ENCODE measurements at places on chromosomes 3 and 15. TPM values are rescaled to one million over a fixed set of nuclear protein-coding genes. Genes with fewer than 3 reads are reported as not detected.

DNA sequence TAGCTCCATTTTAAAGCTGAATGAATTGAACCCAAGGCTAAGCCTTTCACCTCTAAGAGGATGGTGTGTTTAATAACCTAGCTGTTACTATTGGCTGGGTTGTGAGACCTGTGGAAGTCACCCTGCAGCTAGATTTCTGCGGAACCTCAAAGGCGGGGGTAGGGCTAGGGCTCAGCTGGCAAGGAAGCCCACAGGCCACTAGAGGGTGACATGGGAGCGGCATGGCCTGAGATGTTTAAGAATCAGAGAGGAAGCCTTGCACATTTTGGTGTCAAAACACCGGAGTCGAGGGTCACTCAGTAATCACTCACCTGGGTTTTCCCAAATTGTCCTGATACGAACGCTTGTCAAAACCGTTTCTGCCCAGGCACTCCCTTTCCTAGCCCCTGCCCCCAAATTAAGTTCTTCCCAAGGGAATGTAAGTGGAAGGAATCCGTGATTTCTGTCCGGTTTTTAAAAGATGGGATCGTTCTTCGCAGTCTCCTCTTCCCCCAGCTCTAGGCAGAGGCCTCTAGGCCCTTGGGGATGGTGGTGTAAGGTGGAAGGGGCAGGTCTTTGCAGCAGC lies 3.8 kb upstream of the ACAD9 start:
- no peaks in the 10 kb centered on the region for H3K36me3 ChIP-seq
- no peak overlapping the region for H3K27ac ChIP-seq
- no peak overlapping the region for H3K4me3 ChIP-seq

Gene SLC51A
- not detected for total RNA-seq

Gene CPEB1
- total RNA-seq, result 0.04 TPM

Gene BFSP2
- 0.41 TPM for total RNA-seq

DNA sequence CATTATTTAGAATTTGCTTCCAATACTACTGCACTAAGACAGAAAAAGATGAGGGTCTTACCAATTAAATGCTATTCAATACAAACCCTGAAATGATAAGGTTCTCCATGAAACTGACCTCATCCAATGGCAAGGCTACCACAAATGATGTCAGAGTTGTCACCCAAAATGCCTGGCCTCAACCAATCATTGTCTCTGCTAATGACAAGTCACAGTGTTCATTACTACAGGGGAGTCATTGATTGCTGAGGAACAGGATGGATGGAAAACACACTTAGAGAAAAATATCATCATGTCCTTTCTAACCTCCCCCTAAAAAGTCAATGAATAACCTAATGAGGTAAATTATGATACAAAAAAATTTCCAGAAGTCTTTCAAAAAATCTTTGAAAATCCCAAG lies 91.0 kb downstream of the FOXP1 start:
- no peak for DNase-seq
- H3K36me3 ChIP-seq, result no peaks in the 10 kb centered on the region
- H3K4me1 ChIP-seq, result no peaks in the 10 kb centered on the region
- H3K27ac ChIP-seq, result no peak overlapping the region

DNA sequence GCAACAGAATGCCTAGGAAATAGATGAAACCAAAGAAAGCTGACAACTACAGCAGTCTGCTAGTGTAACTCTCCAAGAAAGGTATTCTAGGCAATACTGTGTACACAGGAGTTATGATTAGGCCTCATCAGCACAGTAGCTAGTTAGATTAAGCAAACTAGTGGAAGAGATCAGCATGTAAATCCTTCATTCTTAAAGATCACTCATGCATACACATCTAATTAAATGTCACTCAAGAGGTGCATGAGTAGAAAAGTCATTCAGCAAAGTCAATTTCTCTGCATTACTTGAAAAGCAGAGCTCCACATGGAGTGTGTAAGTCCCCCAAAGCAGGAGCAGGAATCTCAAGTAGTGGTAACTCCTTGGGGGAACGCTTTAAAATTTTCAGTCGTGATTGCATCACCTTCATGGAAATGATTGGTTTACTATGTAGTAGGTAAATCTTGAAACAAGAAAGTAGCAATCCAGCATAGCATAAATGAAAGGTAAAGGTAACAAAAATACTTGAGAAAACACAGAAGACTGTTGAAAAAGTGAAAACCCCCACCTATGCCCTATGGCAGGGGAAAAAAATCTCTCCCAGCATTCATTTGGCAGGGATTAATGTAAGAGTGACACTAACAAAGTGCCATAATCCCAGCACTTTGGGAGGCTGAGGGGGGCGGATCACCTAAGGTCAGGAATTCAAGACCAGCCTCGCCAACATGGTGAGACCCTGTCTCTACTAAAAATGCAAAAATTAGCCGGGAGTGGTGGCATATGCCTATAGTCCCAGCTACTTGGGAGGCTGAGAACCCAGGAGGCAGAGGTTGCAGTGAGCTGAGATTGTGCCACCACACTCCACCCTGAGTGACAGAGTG lies 29.4 kb upstream of the PPIB start:
- no peaks in the 10 kb centered on the region for H3K4me1 ChIP-seq
- no peak for DNase-seq
- H3K4me3 ChIP-seq, result no peak overlapping the region
- peaks cover 14% of the 10 kb centered on the region for H3K36me3 ChIP-seq
- H3K27me3 ChIP-seq, result no peaks in the 10 kb centered on the region
- no peak overlapping the region for H3K27ac ChIP-seq

DNA sequence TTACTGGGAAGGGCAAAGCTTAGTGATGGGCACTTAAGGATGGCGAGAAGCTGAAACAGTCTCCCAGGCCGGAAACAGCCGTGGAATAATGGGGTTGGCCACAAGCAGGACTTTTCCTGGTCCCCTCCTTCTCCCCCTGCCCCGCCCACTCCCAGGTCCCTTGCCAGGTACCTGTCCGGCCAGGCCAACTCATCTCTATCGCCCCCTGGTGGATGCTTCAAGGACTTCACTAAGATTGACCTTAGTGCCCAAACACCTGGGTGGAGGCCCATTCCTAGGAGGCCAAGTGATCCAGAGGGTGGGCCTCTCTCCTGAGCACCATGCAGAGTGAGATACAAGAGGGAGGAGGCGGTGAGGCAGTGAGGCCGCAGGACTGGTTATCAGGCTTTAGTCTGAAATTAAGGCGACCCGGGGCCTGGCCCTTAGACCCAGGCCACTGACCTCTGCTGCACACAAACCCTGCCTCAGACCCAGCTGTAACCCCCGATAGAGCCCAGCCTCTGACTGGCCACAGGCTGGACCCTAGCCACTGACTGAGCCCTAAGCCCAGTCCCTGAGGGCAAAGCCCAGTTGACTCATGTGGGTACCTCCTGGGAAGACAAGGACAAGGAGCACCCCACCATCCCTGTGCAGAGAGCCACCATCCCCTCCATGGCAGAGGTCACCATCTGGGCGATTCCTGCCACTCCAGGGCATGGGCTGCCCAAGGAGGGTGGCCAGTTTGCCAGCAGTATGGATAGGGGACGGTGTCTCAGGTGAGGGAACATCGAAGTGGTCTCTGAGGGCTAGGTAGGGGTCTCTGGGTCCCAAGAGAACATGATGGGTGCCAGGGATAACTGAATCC lies 37.6 kb downstream of the VIPR1 start:
- H3K4me1 ChIP-seq, result no peaks in the 10 kb centered on the region
- peak; percentile 39 for DNase-seq
- H3K27me3 ChIP-seq, result no peaks in the 10 kb centered on the region
- no peak overlapping the region for H3K4me3 ChIP-seq

- no peak overlapping the region for H3K4me3 ChIP-seq
- H3K4me1 ChIP-seq, result no peaks in the 10 kb centered on the region
- H3K27ac ChIP-seq, result no peak overlapping the region
- no peaks in the 10 kb centered on the region for H3K36me3 ChIP-seq
Measured at GRCh38 chr3:115827495-115827894, 204.2 kb downstream of the GAP43 start.

DNA sequence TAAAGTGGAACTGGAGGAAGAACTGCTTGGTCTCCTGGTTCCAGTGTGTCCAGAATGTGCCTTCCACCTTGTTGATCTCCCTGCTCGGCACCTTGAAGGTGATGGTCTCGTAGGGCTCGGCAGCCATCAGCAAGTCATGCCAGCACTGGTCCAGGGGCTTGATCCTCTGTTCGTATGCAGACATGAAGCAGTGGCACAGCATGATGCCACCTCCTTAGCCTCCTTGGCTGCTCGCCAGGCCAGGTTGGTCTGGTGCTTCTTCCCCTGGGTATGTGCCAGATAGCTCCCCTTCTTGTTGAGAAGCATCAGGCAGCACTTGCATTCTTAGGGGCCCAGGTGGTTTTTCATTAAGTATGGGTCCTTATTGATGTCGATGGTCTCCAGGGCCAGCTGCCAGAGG lies 17.8 kb upstream of the TXNRD3 start:
- H3K27ac ChIP-seq, result no peak overlapping the region
- peaks cover 2% of the 10 kb centered on the region for H3K27me3 ChIP-seq
- no peak for DNase-seq
- no peaks in the 10 kb centered on the region for H3K4me1 ChIP-seq

Gene RTP4
- not detected for total RNA-seq

Gene DNAH12
- total RNA-seq, result 1.4 TPM

- H3K36me3 ChIP-seq, result no peaks in the 10 kb centered on the region
- H3K4me3 ChIP-seq, result no peak overlapping the region
- no peaks in the 10 kb centered on the region for H3K27me3 ChIP-seq
- no peaks in the 10 kb centered on the region for H3K4me1 ChIP-seq
- no peak for DNase-seq
Measured at GRCh38 chr3:181497358-181497757, 214.4 kb upstream of the SOX2 start.

Gene LYZL4
- not detected for total RNA-seq

Gene SLC12A1
- not detected for total RNA-seq

GRCh38 chr3:7734456-7734855 lies 767.2 kb upstream of the LMCD1 start:
- no peaks in the 10 kb centered on the region for H3K36me3 ChIP-seq
- no peak for DNase-seq
- H3K4me3 ChIP-seq, result no peak overlapping the region
- no peaks in the 10 kb centered on the region for H3K27me3 ChIP-seq
- no peaks in the 10 kb centered on the region for H3K4me1 ChIP-seq
- no peak overlapping the region for H3K27ac ChIP-seq

DNA sequence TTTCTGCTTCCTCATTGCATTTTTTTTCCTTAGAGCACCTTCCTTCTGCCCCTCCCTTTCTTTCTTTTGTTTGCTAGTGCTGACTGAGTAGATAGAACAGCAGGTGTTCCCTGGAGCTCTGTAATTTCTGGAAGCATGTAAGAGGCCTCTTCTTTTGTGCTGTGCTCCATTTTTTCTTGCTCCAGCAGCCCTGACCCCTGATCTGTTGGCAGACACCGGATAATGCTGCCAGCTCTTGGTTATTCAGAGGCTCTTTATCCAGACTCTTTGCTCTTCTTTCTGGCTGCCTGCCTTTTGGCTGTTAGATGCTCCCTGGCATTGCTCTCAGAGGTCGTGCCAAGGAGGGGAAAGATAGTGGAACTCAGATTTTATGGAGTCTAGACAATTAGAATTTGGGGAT lies 104.4 kb upstream of the RBMS3 start:
- no peak for DNase-seq
- H3K27ac ChIP-seq, result no peak overlapping the region
- H3K4me1 ChIP-seq, result no peaks in the 10 kb centered on the region
- no peaks in the 10 kb centered on the region for H3K27me3 ChIP-seq
- no peak overlapping the region for H3K4me3 ChIP-seq
- no peaks in the 10 kb centered on the region for H3K36me3 ChIP-seq

Gene ZNF502
- total RNA-seq, result 1.0 TPM

Gene NPAP1
- not detected for total RNA-seq

Gene ST3GAL6
- total RNA-seq, result 17.1 TPM

GRCh38 chr3:86228101-86228500 lies 762.8 kb downstream of the VGLL3 start:
- no peak overlapping the region for H3K27ac ChIP-seq
- H3K4me1 ChIP-seq, result peaks cover 9% of the 10 kb centered on the region
- no peaks in the 10 kb centered on the region for H3K27me3 ChIP-seq
- no peak overlapping the region for H3K4me3 ChIP-seq
- no peak for DNase-seq

GRCh38 chr3:187902041-187902471 lies 156.8 kb upstream of the BCL6 start:
- H3K36me3 ChIP-seq, result no peaks in the 10 kb centered on the region
- H3K27ac ChIP-seq, result no peak overlapping the region
- H3K27me3 ChIP-seq, result no peaks in the 10 kb centered on the region
- H3K4me1 ChIP-seq, result no peaks in the 10 kb centered on the region
- H3K4me3 ChIP-seq, result no peak overlapping the region

DNA sequence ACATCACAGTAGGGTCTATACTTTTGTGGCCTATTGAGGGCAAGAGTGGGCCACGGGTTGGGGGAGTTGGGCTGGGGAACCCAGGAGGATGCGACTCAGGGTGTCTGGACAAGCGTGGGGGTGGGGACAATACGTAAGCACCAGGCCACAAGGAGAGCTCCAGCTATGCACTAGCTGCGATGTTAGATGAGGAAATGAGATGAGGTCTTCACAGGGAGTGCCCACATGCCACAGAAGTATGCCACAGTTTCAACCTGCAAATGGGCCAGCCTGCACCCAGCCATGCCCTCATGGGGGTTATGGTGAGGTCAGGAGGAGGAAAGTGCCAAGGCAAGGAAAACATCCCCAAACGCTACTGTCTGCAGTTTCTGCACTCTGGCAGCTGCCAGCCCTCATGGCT lies 30.5 kb downstream of the CACNA2D2 start:
- no peak overlapping the region for H3K4me3 ChIP-seq
- no peak for DNase-seq
- no peak overlapping the region for H3K27ac ChIP-seq
- H3K36me3 ChIP-seq, result no peaks in the 10 kb centered on the region
- no peaks in the 10 kb centered on the region for H3K4me1 ChIP-seq

GRCh38 chr3:60571511-60571910 lies 679.7 kb downstream of the FHIT start:
- no peaks in the 10 kb centered on the region for H3K4me1 ChIP-seq
- no peaks in the 10 kb centered on the region for H3K27me3 ChIP-seq
- no peak overlapping the region for H3K4me3 ChIP-seq
- DNase-seq, result no peak

GRCh38 chr3:72411126-72411525 lies 437.1 kb downstream of the SHQ1 start:
- H3K4me3 ChIP-seq, result no peak overlapping the region
- H3K36me3 ChIP-seq, result no peaks in the 10 kb centered on the region
- no peak for DNase-seq
- H3K27ac ChIP-seq, result no peak overlapping the region

- no peaks in the 10 kb centered on the region for H3K36me3 ChIP-seq
- peak overlapping the region; percentile 33 for H3K27ac ChIP-seq
- DNase-seq, result no peak
- H3K27me3 ChIP-seq, result no peaks in the 10 kb centered on the region
- peak overlapping the region; percentile 61 for H3K4me3 ChIP-seq
Measured at GRCh38 chr3:72889310-72890165, 1.7 kb downstream of the GXYLT2 start.

GRCh38 chr15:71219101-71219500 lies 103.8 kb downstream of the THSD4 start:
- H3K4me3 ChIP-seq, result no peak overlapping the region
- no peaks in the 10 kb centered on the region for H3K27me3 ChIP-seq
- H3K27ac ChIP-seq, result no peak overlapping the region

GRCh38 chr15:72358650-72359171 lies 17.1 kb downstream of the HEXA start:
- no peak overlapping the region for H3K4me3 ChIP-seq
- DNase-seq, result peak; percentile 21

- no peaks in the 10 kb centered on the region for H3K36me3 ChIP-seq
- no peaks in the 10 kb centered on the region for H3K4me1 ChIP-seq
- no peak overlapping the region for H3K4me3 ChIP-seq
- H3K27ac ChIP-seq, result no peak overlapping the region
- peaks cover 7% of the 10 kb centered on the region for H3K27me3 ChIP-seq
Measured at GRCh38 chr3:25899352-25900101, 109.6 kb downstream of the OXSM start.

Gene WDR49
- not detected for total RNA-seq
